ENCODE measurements at places on chromosomes 16 and 17.

DNA sequence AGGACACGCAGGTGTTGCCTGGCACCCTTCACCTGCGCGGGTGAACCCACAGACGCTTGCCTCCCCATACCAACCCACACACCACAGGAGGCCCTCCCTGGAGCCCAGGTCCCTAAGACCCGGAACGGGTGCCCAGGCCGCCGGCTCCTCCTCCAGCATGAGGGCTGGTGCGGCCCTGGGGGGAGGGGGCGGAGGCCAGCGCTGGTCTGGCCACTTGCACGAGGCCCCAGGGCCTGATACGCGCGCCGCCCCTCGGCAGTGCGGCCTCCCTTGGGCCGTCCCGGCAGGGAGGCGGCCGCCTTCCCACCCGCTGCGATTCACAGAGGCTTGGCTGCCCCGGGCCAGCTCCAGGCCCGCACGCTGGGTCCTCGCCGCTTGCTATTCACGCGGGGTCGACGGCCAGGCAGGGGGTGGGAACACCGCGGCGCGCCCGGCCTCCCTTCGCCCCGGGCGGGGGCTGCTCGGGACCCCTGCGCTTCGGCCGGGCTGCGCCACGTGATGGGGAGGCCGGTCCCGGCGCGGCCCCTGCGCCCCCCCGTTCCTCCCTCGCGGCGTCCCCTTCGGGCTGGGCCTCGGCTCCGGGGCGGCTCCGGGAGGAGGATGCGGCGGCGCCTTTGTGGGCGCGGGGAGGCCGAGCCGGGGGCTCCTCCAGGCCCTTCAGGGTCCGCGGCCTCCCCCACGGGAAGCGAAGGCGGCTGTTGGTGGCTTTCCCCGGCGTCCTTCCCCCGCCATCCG is 685 bp downstream of the FASN start:
- DNase-seq = no peak

- no peak for DNase-seq
Measured at GRCh38 chr16:31000671-31001382, 9.6 kb downstream of the STX1B start.

GRCh38 chr17:38341035-38341721 is 2.6 kb downstream of the GPR179 start:
- no peak for DNase-seq

DNA sequence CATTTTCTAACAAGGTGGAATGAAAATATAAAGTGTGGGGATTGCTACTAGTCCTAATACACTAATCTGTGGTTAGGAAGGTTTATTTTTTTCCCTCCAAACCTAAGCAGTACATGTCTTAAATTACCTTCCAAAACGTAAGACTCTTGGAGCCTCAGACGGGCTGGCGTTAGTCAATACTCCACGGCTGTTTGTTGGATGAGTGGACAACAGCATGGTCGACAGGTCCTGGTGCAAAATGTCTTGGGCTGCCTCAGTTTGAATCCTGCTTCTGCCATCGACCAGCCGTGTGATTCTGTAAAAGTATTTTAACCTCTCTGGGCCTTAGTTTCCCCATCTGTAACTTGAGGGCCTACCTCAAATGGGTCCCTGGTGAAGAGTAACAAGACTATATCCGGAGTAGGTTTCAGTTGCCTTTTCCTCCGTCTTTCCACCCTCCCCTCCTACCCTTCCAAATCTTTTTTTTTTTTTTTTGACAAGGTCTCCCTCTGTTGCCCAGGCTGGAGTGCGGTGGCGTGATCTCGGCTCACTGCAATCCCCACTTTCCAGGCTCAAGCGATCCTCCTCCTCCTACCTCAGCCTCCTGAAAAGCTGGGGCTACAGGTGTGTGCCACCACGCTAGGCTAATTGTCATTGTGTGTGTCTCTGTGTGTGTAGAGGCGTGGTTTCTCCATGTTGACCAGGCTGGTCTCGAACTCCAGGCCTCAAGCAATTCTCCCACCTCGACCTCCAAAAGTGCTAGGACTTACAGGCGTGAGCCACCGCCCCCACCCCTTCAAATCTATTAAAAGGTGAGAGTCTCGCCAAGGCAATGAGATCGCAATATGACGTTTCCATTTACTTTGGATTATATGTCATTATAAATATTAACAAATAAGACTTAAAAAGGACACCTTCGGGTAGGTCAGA is 5.8 kb downstream of the SCGB1C2 start:
- no peak for DNase-seq

DNA sequence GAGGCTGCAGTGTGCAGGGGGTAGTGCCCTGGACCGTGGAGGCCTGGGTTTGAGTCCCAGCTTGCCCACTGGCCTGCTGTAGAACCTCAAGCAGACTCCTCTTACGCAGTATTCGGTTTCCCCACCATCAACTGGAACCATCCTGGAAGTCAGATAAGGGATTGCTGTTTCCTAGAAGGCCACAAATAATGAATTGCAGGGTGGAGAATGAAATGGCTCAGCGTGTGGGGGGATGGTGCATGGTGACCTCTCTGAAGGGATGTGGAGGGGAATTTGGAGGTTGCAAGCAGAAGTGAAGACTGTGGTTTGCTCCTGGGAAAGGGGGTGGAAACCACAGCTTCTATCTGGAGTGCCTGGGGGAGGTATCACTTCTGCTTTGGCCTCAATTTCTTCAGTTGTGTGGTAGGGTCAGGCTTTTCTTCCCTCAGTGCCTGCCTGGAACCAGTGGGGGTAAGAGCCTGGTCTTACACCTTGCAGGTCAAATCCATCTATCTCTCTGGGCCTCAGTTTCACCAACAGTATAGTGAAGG is 1.7 kb downstream of the ADGRG5 start:
- DNase-seq = no peak

- no peak for DNase-seq
Measured at GRCh38 chr16:81385031-81385756, 59.4 kb upstream of the CMIP start.

GRCh38 chr16:15946257-15947044 is 3.0 kb upstream of the ABCC1 start:
- peak; percentile 69 for DNase-seq

GRCh38 chr17:79042421-79043190 is 18.6 kb downstream of the C1QTNF1 start:
- DNase-seq = no peak

DNA sequence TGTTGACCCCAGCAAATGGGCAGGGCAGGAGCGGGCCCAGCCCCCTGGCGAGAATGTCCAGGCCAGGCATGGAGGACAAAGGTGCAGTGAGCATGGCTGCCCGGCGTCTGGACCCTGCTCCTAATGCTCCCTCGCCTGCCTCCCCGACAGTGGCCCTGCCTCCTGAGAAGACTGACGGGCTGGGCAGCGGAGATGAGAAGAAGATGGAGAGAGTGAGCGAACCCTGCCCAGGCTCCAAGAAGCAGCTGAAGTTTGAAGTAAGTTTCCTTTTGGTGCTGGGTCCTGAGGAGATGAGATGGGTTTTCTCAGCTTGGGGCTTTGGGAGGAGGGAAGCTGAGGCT is 59.7 kb downstream of the SNX20 start:
- DNase-seq = no peak

DNA sequence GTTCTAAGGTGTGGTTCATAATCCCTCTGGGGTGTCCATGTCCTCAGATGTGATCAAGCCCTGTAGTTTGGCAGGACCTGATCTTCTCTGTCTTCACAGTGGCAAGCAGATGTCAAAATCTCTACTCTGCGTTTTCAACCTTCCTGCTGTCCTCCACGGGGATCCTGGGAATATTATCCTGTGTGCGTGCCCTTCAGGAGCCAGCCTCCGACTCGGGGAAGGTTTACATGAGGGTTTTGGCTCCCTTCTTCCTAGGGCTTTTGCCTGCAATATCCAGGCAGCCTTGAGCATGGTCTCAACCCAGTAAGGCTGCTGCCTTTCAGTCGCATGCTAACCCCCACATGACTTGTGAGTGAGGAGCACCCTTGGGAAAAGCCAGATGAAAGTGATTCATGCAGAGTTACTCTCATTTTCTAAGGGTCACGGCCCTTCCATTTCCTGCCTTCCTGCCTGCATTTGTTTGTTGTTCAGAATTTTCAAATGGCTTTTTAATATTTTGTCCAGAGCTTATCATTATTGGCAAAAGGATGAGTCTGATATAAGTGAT is 202.2 kb upstream of the CHMP6 start:
- DNase-seq = peak; percentile 85

GRCh38 chr17:74525781-74526288 is 5.4 kb downstream of the CD300LB start:
- DNase-seq = no peak

GRCh38 chr16:86846136-86846535 is 267.8 kb downstream of the FOXL1 start:
- DNase-seq = no peak

GRCh38 chr16:21625026-21625425 is 25.6 kb downstream of the METTL9 start:
- no peak for DNase-seq

DNA sequence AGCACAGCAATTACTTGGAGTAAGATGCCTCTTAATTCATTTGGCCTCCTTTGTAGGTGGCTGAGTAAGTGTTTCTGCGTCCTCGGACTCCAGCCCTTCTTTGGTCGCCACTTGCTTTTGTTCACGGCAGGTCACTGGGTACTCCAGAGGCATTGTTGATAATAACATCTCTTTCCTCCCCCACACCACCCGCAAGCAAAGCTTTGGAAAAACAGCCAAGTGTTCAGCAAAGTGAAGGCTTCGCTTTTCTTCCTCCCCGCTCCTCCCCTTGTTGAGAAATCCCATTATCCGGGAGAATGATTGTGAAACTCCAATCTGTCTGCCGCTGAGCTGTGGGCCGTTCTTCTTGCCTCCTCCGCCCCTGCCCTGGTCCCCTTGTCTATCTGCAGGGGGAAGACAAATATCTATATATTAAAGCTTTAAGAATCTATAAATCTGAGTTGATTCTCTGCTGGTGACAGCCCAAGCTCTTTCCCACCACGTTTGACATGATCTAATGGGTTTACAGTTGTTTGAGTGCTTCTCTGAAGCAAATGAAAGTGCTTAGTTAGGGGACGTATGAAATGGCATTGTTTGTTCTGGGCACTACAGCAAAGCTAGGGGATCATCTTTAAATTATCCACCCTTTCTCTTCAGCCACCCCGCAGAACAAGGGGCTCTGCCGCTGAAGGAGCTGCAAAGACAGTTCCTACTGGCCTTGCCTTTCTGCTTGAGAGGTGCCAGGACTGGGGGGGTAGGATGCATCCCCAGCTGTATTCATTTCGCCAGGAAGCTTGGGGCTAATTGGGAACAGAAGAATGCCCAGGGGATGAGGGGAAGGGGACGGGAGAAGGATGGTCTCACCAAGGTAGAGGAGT is 167.1 kb downstream of the CCDC182 start:
- DNase-seq = peak; percentile 32

GRCh38 chr16:85680352-85680944 is 8.3 kb downstream of the GINS2 start:
- DNase-seq = no peak

DNA sequence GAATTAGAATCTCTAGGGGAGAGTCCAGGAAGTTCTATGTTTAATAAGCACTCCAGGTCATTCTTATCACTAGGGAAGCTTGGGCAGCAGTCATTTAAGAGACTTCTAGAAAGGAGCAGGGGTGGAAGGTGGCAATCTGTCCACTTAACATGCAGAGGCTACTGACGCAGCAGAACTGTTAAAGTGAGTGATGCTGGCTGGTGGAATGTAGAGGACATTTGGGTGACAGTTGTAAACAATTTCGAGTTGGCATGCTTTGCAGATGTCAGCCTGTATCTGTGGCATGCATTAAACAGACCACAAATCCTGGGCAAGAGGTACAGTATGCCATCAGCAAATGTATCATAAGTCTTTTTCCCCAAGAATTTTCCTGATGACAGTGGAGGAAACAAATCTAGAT is 40.5 kb upstream of the HS3ST3A1 start:
- no peak for DNase-seq

DNA sequence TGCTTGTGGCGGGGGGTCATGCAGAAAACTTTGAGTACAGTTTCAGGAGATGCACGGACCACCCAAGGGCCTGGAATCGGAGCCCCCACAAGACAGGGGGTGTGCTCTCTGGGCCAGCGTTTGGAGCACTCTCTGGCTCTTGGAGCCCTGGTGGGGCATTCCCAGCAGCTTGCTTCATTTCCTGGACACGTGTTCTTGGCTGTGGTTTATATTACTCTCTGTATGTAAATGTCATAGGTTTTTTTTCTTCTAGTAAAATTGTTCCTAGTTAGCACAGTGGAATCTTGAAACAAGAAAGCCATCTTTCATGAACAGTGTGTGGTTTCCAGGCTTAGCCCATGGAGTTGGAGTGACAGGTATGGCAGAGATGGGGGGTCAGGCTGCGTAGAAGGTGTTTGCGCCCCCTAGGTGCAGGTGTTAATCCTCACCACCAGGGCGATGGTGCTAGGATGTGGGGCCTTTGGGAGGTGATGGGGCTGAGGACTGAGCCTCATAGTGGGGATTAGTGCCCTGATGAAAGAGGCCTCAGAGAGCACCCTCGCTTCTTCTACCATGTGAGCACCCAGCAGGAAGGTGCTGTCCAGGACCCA is 79.8 kb downstream of the JPH3 start:
- peak; percentile 19 for DNase-seq

- no peak for DNase-seq
Measured at GRCh38 chr16:47424846-47425245, 36.0 kb downstream of the ITFG1 start.

GRCh38 chr16:4679156-4679849 is 14.1 kb upstream of the NUDT16L1 start:
- no peak for DNase-seq

- peak; percentile 37 for DNase-seq
Measured at GRCh38 chr16:84672276-84673202, 24.2 kb downstream of the KLHL36 start.

GRCh38 chr16:726438-727290 is at the start of the genes CCDC78 and HAGHL:
CCDC78 (minus strand) TSS chr16:726443; CDS start chr16:726367, 76 bp downstream.
HAGHL (plus strand) TSS chr16:727106; CDS start chr16:727510, 404 bp downstream.
- DNase-seq = no peak
